ENCODE measurements at places on chromosomes 16 and 17.

DNA sequence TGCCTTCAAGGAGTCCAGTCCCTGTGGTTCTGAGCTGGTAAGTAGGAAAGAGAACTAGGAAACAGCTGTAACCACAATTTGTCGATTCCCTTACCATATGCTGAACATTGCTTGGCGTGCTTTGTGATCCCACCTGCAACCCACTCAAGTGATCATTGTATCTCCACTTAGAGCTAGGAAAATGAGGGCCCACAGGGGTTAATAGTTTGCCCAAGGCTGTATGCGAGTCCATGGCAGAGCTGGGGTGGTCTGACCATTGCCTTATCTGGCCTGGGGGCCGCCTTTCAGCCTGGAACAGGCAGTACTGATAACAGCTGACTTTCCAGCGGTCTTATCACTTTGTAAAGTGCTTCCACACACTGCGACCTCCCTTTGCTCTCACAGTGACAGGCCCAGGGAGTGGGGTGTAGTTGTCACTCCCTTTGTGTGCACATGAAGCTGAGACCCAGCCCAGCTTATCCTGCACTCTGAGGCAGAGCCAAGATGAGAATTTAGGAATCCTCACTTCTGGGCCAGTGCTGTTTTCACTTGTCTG, 9.8 kb downstream of the MYL4 start:
- DNase-seq: no peak

GRCh38 chr17:15744074-15744676, 12.1 kb downstream of the TBC1D26 start:
- no peak for DNase-seq

GRCh38 chr17:28394337-28395116, 11.5 kb downstream of the SLC46A1 start:
- no peak for DNase-seq

- DNase-seq: no peak
These were observed 841 bp downstream of the C16orf89 start for GRCh38 chr16:5064915-5065314.

DNA sequence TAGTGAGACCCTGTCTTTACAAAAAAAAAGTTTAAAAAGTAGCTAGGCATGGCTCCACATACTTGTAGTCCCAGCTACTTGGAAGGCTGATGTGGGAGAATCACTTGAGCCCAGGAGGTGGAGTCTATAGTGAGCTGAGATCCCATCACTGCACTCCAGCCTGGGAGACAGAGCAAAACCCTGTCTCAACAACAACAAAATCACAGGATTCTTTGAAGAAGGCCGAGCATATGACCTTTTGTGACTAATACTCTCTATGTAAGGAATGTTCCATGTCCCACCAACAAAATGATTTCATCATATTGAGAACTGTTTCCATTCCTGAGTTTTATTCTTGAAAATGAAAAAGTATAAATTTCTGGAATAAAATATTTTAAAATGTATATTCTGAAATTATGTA, 58.9 kb upstream of the EFCAB3 start:
- no peak for DNase-seq

DNA sequence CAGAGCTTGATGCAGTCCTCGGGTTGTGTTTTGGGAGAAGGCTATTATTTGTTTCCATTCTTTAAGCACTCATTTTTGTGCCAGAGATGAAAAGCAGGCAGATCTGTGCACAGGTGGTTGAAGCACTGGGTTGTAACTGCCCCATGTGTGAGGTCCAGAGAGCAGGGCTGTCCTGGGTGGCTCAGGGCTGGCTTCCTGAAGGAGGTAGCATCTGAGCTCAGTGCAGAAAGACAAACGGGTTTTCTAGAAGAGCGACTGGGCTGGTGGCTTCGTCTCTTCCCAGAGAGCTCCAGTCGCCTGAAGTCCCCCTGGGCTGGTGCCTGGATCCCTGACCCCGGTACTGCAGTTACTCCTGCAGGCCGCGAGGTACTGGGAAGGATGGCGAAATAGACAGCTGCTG, 274.0 kb downstream of the SNX29 start:
- DNase-seq: no peak

DNA sequence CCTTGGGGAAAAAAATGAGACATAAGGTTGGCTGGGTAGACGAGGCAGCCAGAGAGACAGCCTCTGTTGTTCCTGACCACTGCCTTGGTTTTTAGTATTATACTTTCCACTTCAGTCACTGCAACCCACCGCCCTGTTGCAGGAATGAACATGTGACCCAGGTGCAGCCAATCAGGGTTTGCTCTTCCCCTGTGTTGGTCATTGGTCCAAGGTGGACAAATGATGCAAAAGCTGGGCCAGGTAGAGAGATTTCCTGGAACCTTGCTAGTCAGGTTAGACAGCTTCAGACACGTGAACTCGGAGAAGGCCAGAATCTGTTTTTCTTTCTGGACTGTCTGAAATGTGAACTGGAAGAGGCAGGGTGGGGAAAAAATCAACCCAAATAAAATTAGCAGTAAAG, 452.4 kb upstream of the RBFOX1 start:
- DNase-seq: no peak

GRCh38 chr16:29694384-29695195, 15.6 kb downstream of the QPRT start:
- DNase-seq: no peak

DNA sequence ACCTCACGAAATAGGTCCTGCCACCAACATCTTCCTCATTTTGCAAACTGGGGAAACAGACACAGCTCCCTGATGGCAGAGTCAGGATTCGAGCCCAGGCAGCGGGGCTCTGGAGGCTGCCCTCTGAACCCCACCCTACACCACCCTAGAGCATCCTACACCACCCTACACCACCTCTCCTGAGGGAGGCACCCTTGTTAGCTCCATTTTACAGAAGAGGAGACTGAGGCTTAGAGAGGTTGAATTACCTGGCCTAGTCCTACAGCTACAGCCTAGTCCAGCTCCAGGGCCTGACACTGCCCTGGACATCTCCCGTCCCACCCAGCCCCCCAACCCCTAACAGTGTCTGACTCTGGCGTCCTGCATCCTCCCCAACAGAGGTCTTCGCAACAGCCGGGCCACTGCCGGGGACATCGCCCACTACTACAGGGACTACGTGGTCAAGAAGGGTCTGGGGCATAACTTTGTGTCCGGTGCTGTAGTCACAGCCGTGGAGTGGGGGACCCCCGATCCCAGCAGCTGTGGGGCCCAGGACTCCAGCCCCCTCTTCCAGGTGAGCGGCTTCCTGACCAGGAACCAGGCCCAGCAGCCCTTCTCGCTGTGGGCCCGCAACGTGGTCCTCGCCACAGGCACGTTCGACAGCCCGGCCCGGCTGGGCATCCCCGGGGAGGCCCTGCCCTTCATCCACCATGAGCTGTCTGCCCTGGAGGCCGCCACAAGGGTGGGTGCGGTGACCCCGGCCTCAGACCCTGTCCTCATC, 3.2 kb upstream of the NECAB2 start:
- no peak for DNase-seq

GRCh38 chr16:3612510-3613466, 1.4 kb upstream of the SLX4 start:
- no peak for DNase-seq

DNA sequence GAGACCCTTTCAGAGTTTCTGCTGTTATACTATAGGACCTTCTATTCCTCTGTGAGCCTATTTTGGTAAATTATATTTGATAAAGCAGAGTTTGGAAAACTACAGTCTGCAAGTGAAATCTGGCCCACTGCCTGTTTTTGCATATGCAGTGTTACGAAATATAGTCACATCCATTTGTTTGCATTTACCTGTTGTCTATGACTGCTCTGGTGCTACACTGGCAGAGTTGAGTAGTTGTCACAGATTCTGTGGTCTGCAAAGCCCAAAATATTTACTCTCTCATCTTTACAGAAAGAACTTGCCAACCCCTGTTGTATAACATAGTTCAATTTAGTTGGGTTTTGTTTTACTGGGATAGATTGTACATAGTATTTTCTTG, 42.3 kb downstream of the TNRC6A start:
- DNase-seq: no peak

GRCh38 chr16:56331915-56332314, 93.4 kb downstream of the AMFR start:
- no peak for DNase-seq

DNA sequence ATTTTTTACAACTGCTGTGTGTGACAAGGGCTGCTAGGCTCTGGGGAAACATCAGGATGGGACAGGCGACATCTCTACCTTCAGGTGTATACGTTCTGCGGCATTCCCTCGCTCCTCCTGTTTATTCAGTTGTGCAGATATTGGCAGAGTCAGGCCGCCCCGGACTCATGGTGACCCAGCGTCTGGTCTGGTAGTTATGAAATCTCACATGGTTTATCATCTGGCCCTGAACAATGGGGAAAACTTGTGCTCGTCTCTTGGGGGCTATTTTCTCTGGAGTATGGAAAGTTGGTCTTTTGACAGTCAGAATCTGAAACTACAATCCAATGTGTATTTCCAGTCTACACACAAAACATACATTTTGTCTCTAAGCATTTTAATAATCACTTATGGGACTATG, 3.3 kb downstream of the MARCHF10 start:
- DNase-seq: no peak

DNA sequence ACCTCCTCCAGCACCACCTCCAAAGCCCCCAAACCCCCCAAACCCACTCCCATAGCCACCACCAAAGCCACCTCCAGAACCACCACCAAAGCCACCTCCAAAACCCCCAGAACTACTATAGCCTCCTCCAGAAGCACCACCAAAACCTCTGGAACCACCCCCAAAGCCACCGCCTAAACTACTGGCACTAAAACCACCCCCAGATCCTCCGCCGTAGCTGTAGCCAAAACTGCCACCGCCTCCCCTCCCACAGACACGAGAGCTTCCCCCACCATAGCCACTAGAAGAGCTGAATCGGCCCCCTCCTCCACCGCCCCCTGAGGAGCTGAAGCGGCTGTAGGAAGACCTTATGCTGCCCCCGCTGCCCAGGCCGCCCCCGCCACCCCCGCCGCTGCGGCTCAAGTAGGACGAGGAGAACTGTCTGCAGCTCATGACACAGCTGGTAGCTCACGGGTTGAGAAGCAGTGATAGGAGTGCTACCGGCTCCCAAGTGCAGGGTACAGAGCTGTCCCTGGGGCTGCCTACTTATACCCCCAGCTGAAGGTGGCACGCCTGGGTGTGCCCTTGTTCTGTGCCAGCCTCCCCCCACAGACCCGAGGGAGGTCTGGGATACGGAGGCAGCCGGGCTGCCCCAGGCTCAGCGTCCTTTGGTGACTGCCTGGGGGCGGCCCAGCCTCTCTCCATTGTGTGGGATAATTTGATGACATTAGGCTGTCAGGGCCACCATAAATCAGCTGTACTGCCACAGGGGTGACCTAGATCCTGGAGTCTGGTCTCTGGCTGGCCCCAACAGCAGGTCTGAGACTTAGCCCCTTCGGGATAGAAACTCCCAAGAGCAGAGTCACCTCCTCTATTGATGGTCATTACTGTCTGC, at the start of gene KRT9:
Gene KRT9 (minus strand): TSS at position 499 of the 874 bp plus-strand sequence. CDS start 67 bp downstream, at position 432.
- DNase-seq: no peak

- DNase-seq: no peak
These were observed 6.0 kb downstream of the SCN4A start for GRCh38 chr17:63966646-63967264.

DNA sequence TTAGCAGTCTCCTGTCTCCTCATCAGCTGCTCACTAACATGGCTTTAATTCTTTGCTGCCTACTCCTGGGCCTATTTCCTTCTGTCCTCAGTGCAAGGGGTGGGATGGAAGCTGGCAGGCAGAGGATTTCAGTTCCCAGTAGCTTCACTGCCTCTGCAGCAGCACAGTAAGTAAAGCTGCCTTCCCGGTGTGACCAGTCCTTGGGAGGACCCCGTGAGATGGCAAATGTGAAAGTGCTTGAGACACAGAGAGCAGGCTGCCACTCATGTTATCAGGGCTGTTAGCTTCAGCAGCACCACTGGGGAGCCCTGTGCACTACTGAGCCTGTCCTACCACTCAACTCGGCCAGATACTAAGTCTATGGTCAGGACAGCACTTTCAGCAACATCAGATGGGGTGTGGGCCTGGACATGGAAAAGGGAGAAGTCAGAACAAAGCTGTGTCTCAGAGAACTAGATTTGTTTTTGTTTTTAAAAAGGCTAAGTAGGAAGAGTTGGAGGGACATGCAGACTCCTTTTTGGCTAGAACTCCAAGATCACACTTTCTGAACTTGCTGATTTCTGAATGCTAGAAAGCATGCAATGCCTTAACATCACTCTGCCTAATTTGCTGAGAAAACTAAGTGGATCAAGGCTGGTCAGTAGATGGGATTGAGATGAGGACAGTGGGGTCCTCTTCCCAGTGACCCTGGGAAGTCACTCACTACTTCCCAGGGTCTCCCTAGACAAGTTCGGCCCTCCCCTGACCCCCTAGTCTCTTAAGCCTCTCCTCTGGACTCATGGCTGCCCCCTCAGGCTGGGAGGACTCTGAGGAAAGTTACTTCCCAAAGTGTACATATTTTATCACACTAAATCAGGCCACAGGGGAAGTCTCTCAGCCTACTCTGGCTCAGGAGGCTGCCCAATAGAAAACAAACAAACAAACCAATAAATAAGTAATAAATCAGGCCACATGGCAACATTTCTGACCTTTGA, 1.1 kb downstream of the ACSF2 start:
- DNase-seq: no peak

DNA sequence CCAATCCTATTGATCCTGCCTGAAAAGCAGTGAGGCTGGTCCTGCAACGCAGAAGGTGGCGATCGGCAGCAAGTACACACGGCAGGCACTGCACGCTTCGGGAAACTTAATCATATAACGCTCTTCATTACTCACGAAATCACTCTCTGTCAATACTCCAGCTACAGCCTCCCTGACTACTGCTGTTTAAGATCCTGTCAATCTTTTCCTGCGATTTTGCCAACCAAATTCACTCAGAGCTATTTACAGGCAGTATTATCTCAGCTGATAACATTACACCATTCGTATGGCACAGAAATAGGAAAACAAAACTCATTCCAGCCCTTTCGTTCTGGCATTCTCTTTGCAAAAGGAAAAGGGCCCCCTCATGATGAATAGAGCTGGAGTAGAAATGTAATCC, 262.4 kb upstream of the CDH8 start:
- DNase-seq: no peak

- DNase-seq: no peak
These were observed 998 bp upstream of the SRSF1 start for GRCh38 chr17:58007781-58008706.

DNA sequence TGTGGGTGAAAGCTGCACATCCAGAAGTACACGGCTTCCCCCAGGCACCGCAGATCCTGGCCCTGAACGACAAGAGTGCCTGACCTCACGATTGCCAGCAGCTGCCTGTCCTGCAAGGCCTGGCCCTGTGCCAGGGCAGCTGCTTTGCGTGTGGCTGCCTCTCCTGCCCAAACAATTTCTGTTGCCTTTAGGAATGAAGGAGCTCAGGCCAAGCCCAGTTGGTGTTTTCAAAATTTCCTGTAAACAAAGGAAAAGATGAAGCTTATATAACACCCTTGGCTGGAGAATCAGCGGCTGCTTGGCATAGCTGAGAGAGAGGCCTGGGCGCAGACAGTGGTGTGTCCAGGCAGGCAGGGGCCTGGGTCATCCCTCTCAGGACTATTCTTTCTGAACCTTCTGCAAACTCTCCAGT, 11.7 kb upstream of the SLC47A2 start:
- no peak for DNase-seq

GRCh38 chr17:73872816-73873215, 228.6 kb upstream of the SDK2 start:
- DNase-seq: no peak

- DNase-seq: peak; percentile 91
These were observed at the start of gene TP53I13 for GRCh38 chr17:29568331-29569244. Gene TP53I13 (plus strand): TSS chr17:29568701. CDS start chr17:29568759, 58 bp downstream.
